ENCODE measurements at places on chromosomes 5 and 9.

GRCh38 chr5:146564007-146564762 is 48.2 kb upstream of the GPR151 start:
- no peak for DNase-seq

GRCh38 chr5:6464441-6464840 is 15.8 kb downstream of the UBE2QL1 start:
- DNase-seq: no peak

- no peak for DNase-seq
Measured at GRCh38 chr9:130872912-130873503, 23.6 kb downstream of the QRFP start.

GRCh38 chr9:134405527-134405926 is 79.3 kb downstream of the RXRA start:
- DNase-seq: no peak

- no peak for DNase-seq
Measured at GRCh38 chr5:157267025-157267424, 1.1 kb downstream of the CYFIP2 start.

DNA sequence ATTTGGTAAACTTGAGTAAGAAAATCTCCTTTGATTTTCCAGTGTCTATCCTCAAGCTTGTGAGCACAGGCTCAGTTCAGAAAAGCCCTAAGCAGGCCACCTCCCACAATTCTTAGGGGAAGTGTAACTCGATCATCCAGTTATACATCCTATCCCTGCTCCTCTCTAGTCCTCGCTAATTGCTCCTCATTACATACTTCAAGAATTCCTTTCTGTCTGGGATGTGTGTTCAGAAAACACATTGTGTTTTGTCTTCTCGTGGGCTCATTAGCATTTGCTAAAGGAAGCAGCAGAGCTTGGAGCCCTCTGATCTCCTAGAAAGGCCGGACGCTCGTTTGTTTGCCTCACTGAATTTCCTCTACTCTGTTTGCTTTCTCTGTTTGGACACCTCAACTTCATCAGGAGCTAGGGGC is 268.2 kb upstream of the RFX3 start:
- no peak for DNase-seq

- no peak for DNase-seq
Measured at GRCh38 chr9:77997611-77998284, 33.9 kb downstream of the GNAQ start.

GRCh38 chr9:74570879-74571512 is 73.9 kb downstream of the RORB start:
- DNase-seq: no peak

- peak; percentile 95 for DNase-seq
Measured at GRCh38 chr9:121556580-121556979, 56.9 kb upstream of the GGTA1 start.

DNA sequence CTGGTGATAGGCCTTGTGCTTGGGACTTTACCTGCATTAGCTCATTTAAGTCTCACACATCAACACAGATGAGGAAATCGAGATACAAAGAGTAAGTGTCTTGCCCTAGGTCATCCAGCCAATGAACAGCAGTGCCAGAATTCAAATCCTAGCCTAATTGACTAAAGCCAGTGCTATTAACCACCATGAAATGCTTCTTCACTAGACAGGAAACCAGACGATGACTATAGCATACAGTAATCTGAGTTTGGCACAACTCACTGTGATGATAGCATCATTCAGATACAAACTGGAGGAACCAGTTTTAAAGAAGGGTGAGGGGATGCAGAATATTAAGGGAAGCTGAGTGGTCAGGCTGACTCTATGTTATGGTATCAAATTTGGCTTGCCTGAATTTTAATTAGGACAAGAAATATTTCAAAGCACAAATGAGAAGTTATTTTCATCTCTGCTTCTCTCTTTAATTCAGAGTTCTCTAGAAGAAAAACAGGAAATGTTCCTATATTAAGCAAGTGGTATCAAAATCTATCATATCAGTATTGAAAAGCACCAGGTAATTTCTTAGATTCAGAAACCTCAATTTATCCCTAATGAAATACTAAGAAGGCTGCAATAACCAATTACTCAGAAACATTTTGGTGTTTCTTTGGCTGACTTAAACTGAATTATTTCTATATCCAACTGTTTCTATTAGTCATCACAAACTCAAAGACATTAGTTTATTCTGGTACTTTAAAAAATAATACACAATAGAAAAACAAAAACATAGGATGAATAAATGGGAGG is 147.0 kb upstream of the RASA1 start:
- DNase-seq: peak; percentile 28

DNA sequence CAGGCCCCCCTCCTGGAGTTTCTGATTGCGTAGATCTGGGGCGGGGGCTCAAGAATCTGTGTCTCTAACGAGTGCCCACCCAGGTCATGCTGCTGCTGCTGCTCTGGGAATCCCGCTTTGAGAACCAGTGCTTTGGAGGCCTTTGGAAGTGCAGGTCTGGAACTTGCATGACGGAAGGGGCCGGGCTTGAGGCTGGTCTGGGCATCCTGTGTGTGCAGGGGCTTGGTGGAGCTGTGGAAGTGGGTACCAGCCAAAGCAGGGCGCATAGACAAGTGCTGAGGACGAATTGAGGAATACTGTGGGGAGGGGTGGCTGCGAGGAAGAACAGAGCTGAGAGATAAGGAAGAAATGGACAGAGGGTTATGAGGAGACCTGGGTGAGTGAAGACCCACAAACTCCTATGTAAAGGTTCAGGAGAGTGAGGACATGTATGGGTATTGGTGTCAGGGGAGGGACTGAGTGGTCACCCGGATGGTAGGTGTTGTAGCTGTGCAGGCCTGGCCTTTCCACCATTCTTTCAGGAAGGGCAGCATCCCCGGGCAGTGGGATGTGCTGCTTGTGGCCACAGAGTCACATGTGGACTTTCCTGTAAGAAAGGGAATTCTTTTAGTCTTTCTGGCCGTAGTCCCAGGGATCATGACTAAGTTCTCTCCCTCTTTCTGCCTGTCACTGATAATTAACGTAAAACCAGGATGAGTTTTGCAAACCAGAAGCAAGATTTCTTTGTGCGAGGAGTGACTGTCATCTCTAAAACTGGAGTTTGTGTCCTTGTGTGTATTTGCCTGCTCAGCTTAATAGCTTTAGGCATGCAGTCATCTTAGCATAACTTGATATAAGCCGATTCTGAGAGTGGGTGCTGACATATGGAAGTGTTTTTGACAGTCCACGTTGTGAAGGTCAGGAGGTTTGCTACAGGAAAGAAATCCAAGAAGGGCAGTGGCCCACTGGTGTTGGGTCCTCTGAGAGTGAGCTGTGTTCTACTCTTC is 43.3 kb upstream of the TJP2 start:
- peak; percentile 63 for DNase-seq

DNA sequence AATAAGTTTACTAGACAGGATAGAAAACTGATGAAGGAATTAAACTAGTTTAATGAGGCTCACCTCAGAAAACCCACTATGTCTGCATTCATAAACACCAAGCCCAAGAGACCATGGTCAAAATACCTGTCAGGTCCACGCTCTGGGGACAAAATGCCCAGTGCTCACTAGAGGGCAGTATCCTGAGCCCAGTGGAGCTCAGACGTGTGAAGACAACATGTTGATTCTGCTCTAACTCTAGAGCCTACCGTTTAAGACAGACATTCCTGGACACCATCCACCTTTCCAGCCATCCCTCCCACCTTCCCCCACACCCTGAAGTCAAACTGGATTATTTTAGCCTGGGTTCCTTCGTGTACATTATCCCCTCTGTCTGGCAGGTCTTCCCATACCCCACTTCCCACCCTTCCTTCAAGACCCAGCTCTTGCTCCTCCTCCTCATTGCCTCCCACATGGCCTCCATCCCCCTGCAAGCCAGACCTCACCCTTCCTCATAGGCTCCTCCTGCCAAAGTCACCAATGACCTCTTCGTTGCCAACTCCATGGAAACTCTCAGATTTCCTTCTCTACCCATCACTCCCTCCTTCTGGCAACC is 142.3 kb upstream of the FSTL4 start:
- no peak for DNase-seq

DNA sequence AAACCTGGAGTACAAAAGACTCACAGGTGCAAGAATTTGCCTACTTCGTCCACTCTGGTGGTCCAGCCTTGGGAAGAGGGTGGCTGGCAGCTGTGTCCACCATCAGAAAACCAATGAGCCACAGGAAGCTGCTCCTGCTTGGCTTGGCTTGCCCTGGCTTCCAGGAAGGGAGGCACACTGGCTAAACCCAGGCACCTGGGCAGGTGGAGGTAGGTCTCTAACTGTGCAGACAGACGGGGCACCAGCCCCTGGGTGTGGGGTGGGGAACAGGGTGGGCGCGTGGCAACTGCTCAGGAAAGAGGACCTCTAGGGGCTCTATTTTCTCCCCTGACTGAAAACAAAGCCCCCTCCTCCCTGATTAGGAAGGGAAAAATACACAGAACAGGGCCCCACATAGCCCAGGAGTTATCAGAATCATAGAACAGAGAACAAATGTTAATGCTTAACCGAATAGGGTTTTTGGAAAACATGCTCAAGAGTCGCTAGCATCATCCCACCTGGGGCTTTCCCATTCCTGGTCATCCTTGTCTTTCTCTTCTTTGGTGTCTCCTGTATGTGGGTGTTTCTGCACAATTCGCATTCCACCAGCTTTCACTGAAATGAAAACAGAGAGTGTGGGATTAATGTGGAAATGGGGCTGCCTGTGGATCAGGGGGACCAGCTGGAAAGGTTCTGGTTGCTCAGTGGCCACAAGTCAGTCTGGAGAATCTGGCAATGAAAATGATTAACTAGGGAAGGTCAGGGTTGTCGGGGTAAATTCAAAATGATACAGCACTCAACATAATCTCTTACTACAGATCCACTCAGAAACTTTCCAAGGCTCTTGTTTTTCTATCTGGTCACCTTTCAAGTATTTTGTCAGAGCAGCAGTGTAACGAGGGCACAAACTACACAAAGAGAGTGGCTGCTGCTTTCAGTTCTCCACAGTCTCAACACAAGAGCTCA is 13.1 kb downstream of the DAP start:
- no peak for DNase-seq
